ENCODE measurements at places on chromosomes 4 and X.

DNA sequence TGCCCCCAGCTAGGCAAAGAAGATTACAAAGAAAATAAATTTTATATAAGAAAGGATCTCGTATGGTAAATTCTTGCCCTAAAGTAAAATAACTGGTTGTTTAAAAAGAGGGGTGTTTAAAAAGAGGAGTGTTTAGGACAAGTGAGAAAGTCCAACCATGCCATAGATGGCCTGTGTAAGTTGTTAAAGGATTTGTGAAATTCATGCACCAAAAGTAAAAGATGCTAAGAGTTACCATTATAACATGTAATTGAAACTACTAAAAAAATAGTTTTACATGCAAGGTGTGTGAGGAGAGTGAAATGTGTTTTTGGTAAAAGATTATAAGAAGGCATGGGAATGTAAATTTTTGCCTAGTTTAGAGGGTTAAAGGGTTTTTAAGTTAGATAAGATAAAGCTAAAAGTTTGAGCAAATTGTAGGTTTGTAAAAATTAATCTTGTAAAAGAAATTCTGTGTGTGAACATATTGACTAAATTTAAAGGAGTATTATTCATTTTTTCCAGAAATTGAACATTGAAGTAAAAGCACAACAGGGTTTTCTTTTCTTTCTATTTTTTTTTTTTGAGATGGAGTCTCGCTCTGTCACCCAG lies 20.1 kb downstream of the HTT-AS start:
- no peak for DNase-seq

DNA sequence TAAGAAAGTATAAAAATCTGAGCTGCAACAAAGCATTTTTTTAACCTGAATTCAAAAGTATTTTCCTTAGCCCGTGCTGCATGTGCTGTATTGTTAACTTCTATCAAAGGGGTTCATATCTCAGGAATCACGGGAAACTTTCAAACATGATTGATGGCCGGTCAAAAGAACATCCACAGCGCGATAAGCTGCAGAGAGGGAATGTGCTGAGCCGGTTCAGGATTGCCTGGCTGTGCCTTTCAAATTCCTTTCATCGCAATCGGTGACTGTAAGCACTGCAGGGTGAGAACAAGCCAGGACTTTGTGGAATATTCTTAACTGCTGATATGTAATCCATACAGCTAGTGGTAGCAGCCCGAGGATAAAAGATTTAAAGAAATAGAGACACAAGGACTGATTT lies 210.9 kb upstream of the NOCT start:
- no peak for DNase-seq

- DNase-seq: no peak
Observed at GRCh38 chrX:132819711-132820264, 138.6 kb downstream of the HS6ST2 start.

DNA sequence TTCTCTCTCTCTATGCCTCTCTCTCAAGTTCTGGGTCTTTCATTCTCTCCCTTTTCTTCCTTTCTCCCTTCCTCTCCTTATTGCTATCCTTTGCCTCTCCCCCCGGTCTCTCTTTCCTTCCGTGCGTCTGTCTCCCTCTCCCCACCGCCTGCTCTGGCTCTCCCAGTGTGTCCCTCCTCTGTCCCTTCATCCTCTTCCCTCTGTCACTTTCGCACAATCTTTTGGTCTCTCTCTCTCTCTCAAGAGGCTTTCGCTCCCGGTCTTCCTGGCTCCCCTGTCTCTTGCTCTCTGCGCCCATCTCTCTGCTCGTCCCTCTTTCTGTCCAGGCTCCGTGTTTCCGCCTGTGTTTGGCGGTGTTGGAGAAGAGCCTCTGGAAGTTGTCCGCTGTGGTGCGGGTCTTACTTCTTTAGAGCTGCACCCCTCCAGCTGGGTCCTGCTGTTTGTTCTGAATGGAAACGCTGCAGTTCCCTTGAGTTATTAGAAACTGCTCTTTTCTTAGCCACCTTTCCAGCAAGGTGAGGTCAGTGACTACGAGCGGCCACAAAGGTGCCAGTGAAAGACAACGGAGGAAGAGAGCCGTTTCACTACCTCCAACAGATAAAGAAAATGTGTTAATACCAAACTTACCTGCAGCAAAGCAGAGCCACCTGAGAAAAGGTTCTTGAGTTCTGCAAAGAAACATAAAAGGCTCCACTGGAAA lies 1.1 kb downstream of the BMPR1B start:
- no peak for DNase-seq

GRCh38 chrX:56762220-56762619 lies 33.2 kb downstream of the NBDY start:
- no peak for DNase-seq

GRCh38 chr4:188534917-188535316 lies 395.7 kb downstream of the TRIML1 start:
- no peak for DNase-seq

GRCh38 chrX:74814681-74815080 lies 110.6 kb downstream of the NEXMIF start:
- no peak for DNase-seq

GRCh38 chr4:133154725-133155124 lies 5.6 kb downstream of the PCDH10 start:
- DNase-seq: no peak

- no peak for DNase-seq
Observed at GRCh38 chr4:3249711-3250437, 915 bp downstream of the MSANTD1 start.

DNA sequence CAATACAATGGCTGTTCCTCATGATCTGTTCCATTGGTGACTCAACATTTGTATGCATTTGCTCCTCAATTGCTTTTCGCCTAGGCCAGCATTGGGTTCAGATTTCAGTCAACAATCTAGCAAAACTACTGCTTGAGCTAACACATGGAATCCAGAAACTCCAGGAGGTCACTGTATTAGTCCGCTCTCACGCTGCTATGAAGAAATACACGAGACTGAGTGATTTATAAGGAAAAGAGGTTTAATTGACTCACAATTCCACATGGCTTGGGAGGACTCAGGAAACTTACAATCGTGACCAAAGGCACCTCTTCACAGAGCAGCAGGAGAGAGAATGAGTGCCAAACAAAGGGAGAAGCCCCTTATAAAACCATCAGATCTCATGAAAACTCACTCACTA lies 67.1 kb downstream of the RXFP1 start:
- no peak for DNase-seq
